ENCODE measurements at places on chromosomes 3 and 15. TPM values are rescaled to one million over a fixed set of nuclear protein-coding genes. Genes with fewer than 3 reads are reported as not detected.

GRCh38 chr3:78235841-78236240 lies 1195.9 kb downstream of the ROBO2 start:
- H3K4me1 ChIP-seq, result no peaks in the 10 kb centered on the region
- no peaks in the 10 kb centered on the region for H3K36me3 ChIP-seq
- H3K27ac ChIP-seq, result no peak overlapping the region

GRCh38 chr15:44596511-44597010 lies 59.6 kb downstream of the EIF3J start:
- H3K4me3 ChIP-seq, result no peak overlapping the region
- H3K27ac ChIP-seq, result no peak overlapping the region
- peaks cover 85% of the 10 kb centered on the region for H3K36me3 ChIP-seq
- no peak for DNase-seq

GRCh38 chr3:172918165-172918564 lies 167.6 kb downstream of the ECT2 start:
- no peak overlapping the region for H3K27ac ChIP-seq
- no peak overlapping the region for H3K4me3 ChIP-seq
- no peak for DNase-seq
- no peaks in the 10 kb centered on the region for H3K27me3 ChIP-seq
- peaks cover 3% of the 10 kb centered on the region for H3K4me1 ChIP-seq
- H3K36me3 ChIP-seq, result no peaks in the 10 kb centered on the region

DNA sequence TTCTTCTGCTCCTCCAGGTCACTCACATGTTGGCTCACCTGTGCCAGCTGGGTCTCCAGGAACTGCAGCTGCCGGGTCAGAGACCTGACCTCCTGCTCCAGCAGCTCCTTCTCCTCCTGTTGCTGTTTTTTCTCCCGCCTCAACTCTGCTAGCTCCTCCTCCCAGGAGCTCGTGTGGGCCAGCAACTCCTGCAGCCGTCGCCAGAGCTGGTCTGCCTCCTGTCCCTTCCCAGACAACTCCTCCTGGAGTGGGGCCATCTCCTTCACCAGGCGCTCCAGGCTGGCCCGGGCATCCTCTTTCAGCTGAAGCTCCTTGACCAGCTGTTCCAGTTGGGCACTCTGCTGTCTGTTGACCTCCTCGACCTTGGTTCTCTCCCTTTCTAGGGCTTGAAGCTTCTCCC lies 24.5 kb downstream of the CXCR6 start:
- H3K27ac ChIP-seq, result no peak overlapping the region
- DNase-seq, result no peak
- H3K4me1 ChIP-seq, result peaks cover 8% of the 10 kb centered on the region
- H3K36me3 ChIP-seq, result peaks cover 74% of the 10 kb centered on the region

DNA sequence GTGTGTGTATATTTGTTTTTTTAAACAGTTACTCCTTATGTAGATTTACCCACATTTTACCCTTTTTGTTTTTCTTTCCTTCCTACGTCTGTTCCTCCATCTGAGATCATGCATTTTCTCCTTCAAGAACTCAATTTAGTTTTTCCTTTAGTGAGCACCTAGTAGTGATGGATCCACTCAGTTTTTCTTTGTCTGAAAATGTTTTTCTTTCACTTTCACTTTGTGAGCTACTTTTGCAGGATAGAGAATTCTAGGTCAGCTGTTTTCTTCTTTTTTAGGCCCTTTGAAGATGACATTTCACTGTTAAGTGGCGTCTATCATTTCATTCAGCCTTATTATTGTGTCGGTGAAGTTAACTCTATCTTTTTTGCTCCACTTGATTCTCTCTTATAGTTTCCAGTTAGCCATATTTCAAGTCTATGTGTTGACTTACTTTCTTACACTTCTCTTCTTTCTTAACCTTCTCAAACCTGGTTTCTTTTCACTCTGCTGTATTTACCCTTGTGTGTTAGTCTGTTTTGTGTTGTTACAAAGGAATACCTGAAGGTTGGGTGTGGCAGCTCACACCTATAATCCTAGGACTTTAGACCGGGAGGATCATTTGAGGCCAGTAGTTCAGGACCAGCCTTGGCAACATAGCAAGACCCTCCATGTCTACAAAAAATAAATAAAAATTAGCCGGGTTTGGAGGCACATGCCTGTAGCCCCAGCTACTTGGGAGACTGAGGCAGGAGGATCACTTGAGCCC lies 55.8 kb downstream of the PRKCI start:
- H3K27ac ChIP-seq, result no peak overlapping the region
- DNase-seq, result no peak
- no peaks in the 10 kb centered on the region for H3K4me1 ChIP-seq
- H3K36me3 ChIP-seq, result no peaks in the 10 kb centered on the region
- H3K27me3 ChIP-seq, result no peaks in the 10 kb centered on the region
- H3K4me3 ChIP-seq, result no peak overlapping the region

DNA sequence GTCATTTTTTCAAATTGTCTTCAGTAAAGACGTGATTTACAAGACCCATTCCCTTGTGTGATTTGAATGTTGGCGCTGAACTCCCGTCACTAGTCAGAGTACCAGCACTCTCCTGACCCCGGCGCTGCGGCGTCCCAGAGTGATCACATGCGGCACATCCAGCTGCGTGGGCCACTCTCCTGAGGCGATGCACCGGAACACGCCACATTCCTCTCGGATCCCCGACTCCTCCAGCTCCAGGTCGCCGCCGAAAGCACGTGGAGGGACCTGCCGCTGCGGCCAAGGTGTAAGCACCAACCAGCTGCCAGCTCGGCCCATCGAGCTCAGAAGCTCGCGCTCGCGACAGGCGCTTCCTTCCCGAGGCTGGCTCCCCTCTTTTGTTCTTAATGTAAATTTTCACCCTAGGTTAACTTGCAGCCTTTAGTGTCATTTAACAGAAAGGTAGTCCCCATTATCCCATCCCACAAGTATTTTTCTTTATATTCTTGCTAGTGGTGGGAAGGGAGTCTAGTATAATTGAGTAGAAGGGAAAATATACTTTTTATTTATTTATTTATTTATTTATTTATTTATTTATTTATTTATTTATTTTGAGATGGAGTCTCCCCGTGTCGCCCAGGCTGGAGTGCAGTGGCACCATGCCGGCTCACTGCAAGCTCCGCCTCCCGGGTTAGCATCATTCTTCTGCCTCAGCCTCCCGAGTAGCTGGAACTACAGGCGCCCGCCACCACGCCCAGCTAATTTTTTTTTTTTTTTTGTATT lies 61.7 kb upstream of the VGLL3 start:
- no peak for DNase-seq
- no peak overlapping the region for H3K4me3 ChIP-seq
- no peaks in the 10 kb centered on the region for H3K4me1 ChIP-seq

DNA sequence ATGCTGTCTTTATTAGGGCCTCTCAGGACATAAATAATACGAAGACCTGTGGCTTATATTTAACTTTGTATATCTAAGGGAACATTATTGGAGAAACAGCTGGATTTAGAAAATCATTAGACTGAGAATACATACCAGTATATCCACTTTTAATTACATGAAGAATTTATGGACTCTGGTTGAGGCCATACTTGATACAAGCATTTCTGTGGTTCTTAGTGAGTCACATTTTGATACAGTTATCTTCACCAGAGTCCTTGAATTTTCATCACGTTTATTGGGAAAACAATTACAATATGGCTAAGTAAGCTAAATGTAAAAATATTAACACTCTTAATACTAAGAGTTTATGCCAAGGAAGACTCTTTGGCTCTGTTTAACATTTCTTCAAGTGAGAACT lies 9.9 kb downstream of the KIF23 start:
- H3K27me3 ChIP-seq, result no peaks in the 10 kb centered on the region
- H3K4me3 ChIP-seq, result no peak overlapping the region
- no peak for DNase-seq
- H3K27ac ChIP-seq, result no peak overlapping the region
- no peaks in the 10 kb centered on the region for H3K4me1 ChIP-seq
- no peaks in the 10 kb centered on the region for H3K36me3 ChIP-seq

GRCh38 chr3:63808633-63809032 lies 10.5 kb upstream of the C3orf49 start:
- no peak overlapping the region for H3K4me3 ChIP-seq
- H3K4me1 ChIP-seq, result no peaks in the 10 kb centered on the region
- no peak overlapping the region for H3K27ac ChIP-seq
- H3K27me3 ChIP-seq, result no peaks in the 10 kb centered on the region
- H3K36me3 ChIP-seq, result no peaks in the 10 kb centered on the region
- no peak for DNase-seq

GRCh38 chr3:155411500-155412223 lies 118.2 kb upstream of the STRIT1 start:
- no peaks in the 10 kb centered on the region for H3K36me3 ChIP-seq
- DNase-seq, result no peak
- no peak overlapping the region for H3K4me3 ChIP-seq

- DNase-seq, result no peak
- no peaks in the 10 kb centered on the region for H3K36me3 ChIP-seq
These were observed 503.4 kb upstream of the SEMA6D start for GRCh38 chr15:47213883-47214282.

GRCh38 chr3:148149556-148149955 lies 548.1 kb upstream of the AGTR1 start:
- no peaks in the 10 kb centered on the region for H3K36me3 ChIP-seq
- no peaks in the 10 kb centered on the region for H3K27me3 ChIP-seq
- H3K4me1 ChIP-seq, result peaks cover 3% of the 10 kb centered on the region
- no peak overlapping the region for H3K27ac ChIP-seq
- H3K4me3 ChIP-seq, result no peak overlapping the region

DNA sequence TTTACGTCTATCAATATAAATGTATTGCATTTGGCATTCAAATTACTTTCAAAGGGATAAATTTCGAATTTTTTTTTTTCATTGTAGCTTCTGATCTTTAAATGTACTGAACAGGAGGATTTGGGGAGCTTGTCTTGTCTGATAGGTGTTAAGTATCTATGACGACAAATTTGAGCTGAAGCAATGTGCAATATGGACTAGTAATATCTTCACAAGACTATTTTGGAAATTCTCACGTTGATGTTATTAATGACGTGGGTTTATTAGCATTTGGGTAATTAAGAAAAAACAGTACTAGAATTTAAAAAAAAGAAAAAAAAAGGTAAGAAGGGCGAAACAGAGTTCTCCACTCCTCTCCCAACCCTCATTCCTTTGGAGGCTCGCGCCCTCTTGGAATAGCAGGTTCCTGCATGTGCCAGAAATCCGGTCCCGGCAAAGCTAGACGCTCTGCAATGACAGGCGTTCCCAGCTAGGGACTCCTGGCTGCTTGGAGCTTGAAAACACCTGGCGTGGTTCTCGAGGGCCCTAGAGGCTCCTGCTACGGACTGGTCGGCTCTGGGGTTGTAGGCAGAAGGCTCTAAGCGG lies 648 bp upstream of the P2RY1 start:
- no peaks in the 10 kb centered on the region for H3K4me1 ChIP-seq
- H3K27me3 ChIP-seq, result peaks cover 6% of the 10 kb centered on the region
- DNase-seq, result no peak
- peak overlapping the region; percentile 73 for H3K4me3 ChIP-seq
- H3K27ac ChIP-seq, result peak overlapping the region; percentile 78

DNA sequence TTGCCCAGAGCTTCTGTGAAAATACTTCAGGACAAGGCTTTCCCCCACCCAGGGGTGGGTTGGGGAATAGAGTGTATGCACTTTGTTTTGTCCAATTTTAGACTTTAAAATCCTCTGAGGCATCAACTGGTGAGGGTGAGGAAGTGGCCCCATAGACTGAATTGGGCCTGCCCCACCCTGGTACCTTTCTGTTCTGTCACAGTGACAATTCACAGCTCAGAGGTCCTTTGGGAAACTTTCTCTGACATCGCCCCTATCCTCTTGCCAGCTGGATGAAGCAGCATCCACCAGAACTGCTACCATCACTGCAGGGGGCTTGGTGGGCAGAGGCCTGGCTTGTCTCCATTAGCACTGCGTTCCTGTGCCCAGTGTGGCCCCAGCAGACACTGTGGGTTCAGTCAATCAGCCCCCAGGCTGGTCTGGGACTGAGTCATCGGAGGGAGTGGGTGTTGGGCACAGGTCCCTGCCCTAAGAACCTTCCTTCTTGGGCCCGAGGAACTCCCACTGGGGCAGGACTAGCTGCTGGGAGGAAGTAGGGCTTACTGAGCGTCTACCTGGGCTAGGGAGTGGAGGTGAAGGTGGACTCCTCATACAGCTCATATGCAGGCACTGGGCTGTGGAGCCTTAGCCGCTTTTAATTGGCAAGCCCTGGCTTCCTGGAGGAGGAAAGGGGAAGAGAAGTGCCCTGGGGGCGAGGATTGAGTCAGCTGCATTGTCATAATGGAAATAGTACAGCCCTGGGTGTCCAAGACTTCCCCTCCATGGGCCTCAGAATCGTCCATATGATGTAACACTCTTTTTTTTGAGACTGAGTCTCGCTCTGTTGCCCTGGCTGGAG lies 1.5 kb upstream of the PPM1M start:
- DNase-seq, result no peak
- peak overlapping the region; percentile 19 for H3K27ac ChIP-seq
- H3K4me1 ChIP-seq, result peaks cover 19% of the 10 kb centered on the region
- no peak overlapping the region for H3K4me3 ChIP-seq

DNA sequence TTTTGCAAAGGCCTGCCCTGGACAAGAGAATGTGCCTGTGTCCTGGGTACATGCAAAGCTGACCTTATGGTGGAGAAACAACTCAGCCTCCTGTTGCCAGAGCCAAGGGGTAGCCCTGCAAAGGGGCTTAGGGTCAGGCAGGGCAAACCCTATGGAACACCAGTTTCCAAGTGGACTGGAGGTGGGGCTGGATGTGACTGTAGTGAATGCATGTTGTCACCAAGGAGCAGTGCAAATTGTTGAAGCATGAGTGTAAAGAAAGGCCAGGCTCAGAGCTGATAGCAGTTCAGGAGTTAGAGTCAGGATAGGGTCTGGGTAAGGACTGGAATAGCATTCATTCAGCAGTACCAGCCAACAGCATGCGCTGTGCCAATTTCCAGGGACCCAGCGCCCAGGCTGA lies 82.9 kb upstream of the PXYLP1 start:
- H3K27ac ChIP-seq, result no peak overlapping the region
- DNase-seq, result no peak
- H3K36me3 ChIP-seq, result no peaks in the 10 kb centered on the region
- H3K27me3 ChIP-seq, result no peaks in the 10 kb centered on the region
- H3K4me1 ChIP-seq, result no peaks in the 10 kb centered on the region

GRCh38 chr15:92807971-92808571 lies 92.1 kb upstream of the CHD2 start:
- peak overlapping the region; percentile 66 for H3K4me3 ChIP-seq
- no peaks in the 10 kb centered on the region for H3K27me3 ChIP-seq
- H3K36me3 ChIP-seq, result no peaks in the 10 kb centered on the region
- H3K4me1 ChIP-seq, result peaks cover 25% of the 10 kb centered on the region

DNA sequence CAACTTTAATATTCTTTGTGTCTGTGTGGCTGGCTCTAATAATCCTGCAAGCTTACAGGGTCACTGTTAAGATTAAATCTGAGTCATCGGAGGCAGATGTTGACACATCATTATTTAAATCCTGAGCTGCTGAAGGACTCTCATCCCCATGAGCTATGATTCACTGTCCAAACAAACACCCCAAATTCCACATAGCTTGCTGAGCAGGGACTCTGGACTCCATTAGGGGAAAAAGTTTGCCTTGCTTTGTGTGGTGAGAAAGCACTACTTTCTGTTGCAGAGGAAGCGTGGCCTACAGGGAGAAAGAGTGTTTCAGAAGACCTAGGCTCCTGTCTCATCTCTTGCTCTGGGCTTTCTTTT lies 213.7 kb downstream of the PDCD6IP start:
- no peaks in the 10 kb centered on the region for H3K4me1 ChIP-seq
- no peaks in the 10 kb centered on the region for H3K27me3 ChIP-seq
- no peaks in the 10 kb centered on the region for H3K36me3 ChIP-seq
- DNase-seq, result peak; percentile 27
- H3K27ac ChIP-seq, result no peak overlapping the region

BLM gene
- 1.3 TPM for total RNA-seq

C2CD4A gene
- not detected for total RNA-seq

CHST13 gene
- total RNA-seq, result 2.6 TPM

GOLGA8F gene
- total RNA-seq, result not detected
